ENCODE measurements at places on chromosomes 2 and 18. TPM values are rescaled to one million over a fixed set of nuclear protein-coding genes. Genes with fewer than 3 reads are reported as not detected.
A peak's percentile ranks its signal among the peaks of the same experiment; 100 is the strongest.

REG3A gene
- total RNA-seq: not detected

FKBP7 gene
- 6.6 TPM for total RNA-seq

KCNF1 gene
- not detected for total RNA-seq

REG1A gene
- total RNA-seq: not detected

SLC19A3 gene
- not detected for total RNA-seq

SAG gene
- total RNA-seq: 0.05 TPM

FAHD2A gene
- 32.5 TPM for total RNA-seq

DNA sequence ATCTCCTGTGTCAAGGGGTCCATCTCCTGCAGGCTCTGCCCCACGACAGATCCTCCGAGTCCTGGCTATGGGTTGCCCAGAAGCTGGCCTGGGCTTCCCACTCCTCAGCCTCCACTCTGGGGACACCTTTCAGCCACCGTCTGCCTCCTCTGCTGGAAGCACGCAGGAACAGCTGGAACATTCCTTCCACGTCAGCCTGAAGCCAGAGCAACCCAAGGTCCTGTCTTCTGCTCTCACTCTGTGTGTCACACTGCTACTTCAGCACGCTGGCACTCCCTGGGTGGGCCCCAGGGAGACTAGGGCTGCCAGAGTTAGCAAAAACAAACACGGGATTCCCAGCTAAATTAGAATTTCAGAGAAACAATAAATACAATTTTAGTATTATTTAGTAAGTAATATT, 148.8 kb downstream of the HRH4 start:
- no peak overlapping the region for H3K4me3 ChIP-seq
- H3K27ac ChIP-seq: no peak overlapping the region
- no peaks in the 10 kb centered on the region for H3K4me1 ChIP-seq
- H3K36me3 ChIP-seq: no peaks in the 10 kb centered on the region

DNA sequence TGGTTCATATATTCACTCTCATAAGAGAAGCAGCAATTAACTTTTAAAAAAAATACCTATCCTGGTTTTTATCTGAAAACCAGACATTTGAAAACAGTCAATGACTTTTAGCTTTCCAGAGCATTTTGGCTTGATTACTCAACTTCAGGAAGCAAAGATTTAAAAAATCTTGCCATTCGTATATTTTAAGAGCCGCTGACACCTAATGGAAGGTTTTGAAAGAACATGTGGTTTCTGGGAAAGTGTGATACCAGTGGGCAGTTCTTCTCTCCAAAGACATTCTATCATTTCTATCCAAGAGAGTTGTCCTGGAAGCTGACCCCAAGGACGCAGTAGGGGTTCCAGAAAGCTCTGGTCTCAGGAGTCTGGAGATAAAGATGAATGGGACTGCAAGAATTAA, 234.7 kb downstream of the TTC32 start:
- H3K4me3 ChIP-seq: no peak overlapping the region
- peaks cover 10% of the 10 kb centered on the region for H3K27me3 ChIP-seq
- no peaks in the 10 kb centered on the region for H3K36me3 ChIP-seq
- no peaks in the 10 kb centered on the region for H3K4me1 ChIP-seq
- DNase-seq: no peak
- H3K27ac ChIP-seq: no peak overlapping the region

GRCh38 chr2:23621616-23622015, 236.6 kb downstream of the KLHL29 start:
- H3K36me3 ChIP-seq: no peaks in the 10 kb centered on the region
- H3K27me3 ChIP-seq: no peaks in the 10 kb centered on the region
- no peaks in the 10 kb centered on the region for H3K4me1 ChIP-seq

DNA sequence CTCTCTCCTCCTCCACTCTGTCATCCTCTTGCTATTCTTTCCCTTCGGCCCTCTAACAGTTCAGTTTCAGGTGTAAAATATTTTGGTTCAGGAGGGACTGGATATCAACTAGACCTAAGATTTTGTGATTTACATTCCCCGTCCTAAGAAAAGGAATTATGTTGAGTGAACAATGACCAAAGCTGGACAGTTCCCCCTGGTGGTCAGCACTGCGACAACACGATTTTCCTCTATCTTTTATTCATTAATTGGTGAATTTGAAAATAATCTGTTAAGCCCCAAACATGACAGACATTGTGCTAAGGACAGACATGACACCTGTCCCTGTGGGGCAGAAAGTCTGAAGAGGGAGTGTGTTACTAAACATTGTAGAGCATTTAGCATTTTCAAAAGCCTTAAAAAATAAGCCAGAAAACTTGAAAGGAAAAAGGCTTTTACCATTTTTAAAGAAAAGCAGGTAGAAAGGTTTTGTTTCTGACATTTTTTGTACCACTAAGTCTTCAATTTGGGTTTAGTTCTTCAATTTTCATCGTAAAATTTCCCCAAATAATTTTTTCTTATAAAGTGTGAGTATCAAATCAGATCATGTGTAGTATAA, 28.4 kb upstream of the GTF2A1L start:
- no peaks in the 10 kb centered on the region for H3K36me3 ChIP-seq
- DNase-seq: no peak
- H3K4me1 ChIP-seq: peaks cover 12% of the 10 kb centered on the region
- H3K27me3 ChIP-seq: peaks cover 5% of the 10 kb centered on the region
- H3K4me3 ChIP-seq: no peak overlapping the region

DNA sequence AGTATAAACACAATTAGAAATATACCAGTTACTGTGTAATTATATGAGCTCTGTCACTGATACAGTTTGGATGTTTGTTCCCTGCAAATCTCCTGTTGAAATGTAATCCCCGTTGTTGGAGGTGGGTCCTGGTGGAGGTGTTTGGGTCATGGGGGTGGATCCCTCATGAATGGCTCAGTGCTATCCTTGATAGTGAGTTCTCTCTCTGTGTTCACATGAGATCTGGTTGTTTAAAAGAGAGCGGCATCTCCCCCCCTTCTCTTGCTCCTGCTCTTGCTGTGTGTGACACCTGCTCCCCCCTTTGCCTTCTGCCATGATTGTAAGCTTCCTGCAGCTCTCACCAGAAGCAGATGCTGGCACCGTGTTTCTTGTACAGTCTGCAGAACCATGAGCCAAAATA, 24.1 kb downstream of the MTX2 start:
- H3K27me3 ChIP-seq: no peaks in the 10 kb centered on the region
- H3K36me3 ChIP-seq: peaks cover 3% of the 10 kb centered on the region
- no peak overlapping the region for H3K4me3 ChIP-seq
- DNase-seq: no peak

DNA sequence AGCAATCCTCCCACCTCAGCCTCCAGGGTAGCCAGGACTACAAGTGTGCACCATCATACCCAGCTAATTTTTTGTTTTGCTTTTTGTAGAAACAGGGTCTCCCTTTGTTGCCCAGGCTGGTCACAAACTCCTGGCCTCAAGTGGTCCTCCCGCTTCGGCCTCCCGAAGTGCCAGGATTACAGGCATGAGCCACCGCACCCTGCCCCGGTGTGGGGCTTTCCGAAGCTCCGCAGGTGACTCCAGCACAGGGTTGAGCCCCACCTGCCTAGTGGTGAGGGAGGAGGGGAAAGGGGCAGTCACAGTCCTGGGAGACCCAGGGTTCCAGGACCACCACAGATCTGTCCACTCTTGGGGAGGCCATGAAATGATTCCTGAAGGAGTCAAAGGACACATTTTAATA, 5.2 kb downstream of the PRLH start:
- no peak overlapping the region for H3K27ac ChIP-seq
- H3K4me3 ChIP-seq: no peak overlapping the region
- H3K4me1 ChIP-seq: no peaks in the 10 kb centered on the region
- DNase-seq: no peak
- H3K36me3 ChIP-seq: no peaks in the 10 kb centered on the region

- H3K27ac ChIP-seq: no peak overlapping the region
- no peak for DNase-seq
- no peaks in the 10 kb centered on the region for H3K27me3 ChIP-seq
- H3K36me3 ChIP-seq: no peaks in the 10 kb centered on the region
- H3K4me3 ChIP-seq: no peak overlapping the region
Observed at GRCh38 chr2:182504903-182505302, 78.1 kb upstream of the PDE1A start.

GRCh38 chr2:29239209-29239960, 124.2 kb downstream of the CLIP4 start:
- no peaks in the 10 kb centered on the region for H3K4me1 ChIP-seq
- H3K36me3 ChIP-seq: no peaks in the 10 kb centered on the region
- peaks cover 6% of the 10 kb centered on the region for H3K27me3 ChIP-seq
- no peak overlapping the region for H3K4me3 ChIP-seq
- no peak overlapping the region for H3K27ac ChIP-seq

DNA sequence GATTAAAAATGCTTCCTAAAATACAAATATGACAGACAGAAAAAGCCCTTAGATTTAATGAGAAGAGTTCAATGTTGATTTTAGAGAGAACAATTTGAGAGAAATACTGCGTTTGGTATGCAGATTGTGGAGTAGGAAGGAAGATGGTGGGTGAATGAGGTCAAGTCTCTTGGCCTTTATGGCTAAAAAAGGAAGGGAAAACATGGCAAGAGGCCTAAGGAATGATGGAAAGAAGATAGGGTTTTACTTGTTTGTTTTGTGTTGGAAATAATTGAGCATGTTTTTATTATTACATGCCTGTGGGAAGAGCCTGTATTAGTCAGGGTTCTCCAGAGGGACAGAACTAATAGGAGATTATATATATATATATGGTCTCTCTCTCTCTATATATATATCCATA, 318.1 kb downstream of the TRIB2 start:
- no peaks in the 10 kb centered on the region for H3K27me3 ChIP-seq
- no peaks in the 10 kb centered on the region for H3K36me3 ChIP-seq
- H3K4me1 ChIP-seq: no peaks in the 10 kb centered on the region
- H3K4me3 ChIP-seq: no peak overlapping the region
- no peak for DNase-seq

DNA sequence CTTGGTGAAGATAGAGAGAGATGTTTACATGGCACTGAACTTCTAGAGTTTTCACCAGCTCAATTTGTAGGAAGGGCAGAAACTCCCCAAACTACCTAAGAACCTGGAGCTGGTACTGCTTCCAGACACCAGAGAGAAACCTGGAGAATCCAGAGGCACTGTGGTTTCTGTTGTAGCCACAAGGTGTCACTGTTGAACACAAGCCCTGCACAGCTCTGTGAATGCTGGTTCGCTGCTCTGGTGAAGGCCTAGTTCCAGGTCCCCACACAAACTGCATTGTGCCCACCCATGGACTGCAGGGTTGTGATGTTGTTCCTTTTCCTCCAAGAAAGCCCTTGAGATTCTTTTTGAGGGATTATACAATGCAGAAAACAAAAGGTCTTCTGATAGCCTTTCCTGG, 150.5 kb upstream of the HS6ST1 start:
- no peaks in the 10 kb centered on the region for H3K27me3 ChIP-seq
- no peak for DNase-seq
- H3K36me3 ChIP-seq: peaks cover 31% of the 10 kb centered on the region
- H3K4me3 ChIP-seq: no peak overlapping the region
- peaks cover 20% of the 10 kb centered on the region for H3K4me1 ChIP-seq

DNA sequence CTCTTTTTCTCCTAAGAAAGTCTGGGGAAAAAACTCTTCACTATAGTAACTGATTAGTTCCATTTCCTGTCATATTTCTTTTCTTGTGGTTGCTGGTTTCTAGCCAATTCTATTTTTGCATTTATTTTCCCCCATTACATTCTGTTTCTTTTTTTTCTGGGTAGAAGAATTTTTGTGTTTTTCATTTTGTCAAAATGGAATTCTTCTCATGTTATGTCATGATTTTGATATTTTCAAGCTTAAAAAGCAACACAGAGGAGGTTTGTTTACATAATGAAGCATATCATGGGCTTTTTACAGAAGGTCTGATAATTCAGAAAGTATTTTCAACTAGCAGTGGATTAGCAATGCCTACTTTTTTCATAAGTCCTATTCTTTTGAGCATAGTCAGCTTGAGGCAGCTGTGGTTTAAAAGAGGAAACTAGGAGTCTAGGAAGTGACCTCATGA, 102.0 kb downstream of the MAP2 start:
- H3K4me1 ChIP-seq: peaks cover 12% of the 10 kb centered on the region
- DNase-seq: no peak
- no peaks in the 10 kb centered on the region for H3K36me3 ChIP-seq
- peak overlapping the region; percentile 68 for H3K27ac ChIP-seq

DNA sequence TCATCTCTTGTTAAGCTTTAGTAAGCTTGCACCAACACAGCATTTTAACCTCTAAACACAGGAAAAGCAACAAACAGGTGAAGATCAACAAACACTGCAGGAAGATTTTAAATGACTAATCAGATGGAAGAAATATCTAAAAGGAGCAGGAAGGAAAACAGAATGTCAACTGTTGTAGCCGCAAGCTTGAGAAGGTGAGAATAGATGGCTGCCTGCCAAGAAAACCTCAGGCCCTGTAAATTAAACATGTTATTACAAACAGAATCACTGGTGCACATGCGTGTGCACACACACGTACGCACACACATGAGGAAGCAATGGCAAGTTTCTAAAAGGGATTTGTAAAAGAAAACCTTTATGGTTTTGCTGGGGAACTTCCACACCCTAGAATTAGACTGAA, 257.8 kb upstream of the GALNT5 start:
- no peaks in the 10 kb centered on the region for H3K27me3 ChIP-seq
- H3K36me3 ChIP-seq: no peaks in the 10 kb centered on the region
- no peak overlapping the region for H3K27ac ChIP-seq
- no peaks in the 10 kb centered on the region for H3K4me1 ChIP-seq

- no peak overlapping the region for H3K4me3 ChIP-seq
- no peaks in the 10 kb centered on the region for H3K36me3 ChIP-seq
- no peak for DNase-seq
- H3K27me3 ChIP-seq: no peaks in the 10 kb centered on the region
- H3K4me1 ChIP-seq: no peaks in the 10 kb centered on the region
Observed at GRCh38 chr18:6487968-6488367, 73.3 kb upstream of the L3MBTL4 start.

DNA sequence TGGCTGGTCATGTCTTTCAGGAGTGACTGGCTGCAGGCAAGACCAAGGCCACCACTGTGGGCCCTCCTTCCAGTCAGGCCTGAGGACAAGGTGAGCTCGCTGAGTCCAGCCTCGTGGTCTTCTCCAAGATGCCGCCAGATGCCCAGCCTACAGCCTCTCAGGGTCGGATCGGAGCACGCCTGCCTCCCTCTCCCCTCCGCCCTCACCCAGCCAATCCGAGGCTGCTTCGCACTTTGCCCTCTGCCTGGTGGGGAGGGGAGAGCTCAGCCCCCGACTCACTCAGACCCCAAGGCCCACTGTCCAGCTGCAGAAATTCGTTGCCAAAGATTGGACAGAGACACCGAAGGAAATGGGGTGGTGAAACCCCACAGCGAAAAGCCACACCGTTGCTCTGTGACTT, 33.1 kb downstream of the ATOH8 start:
- no peaks in the 10 kb centered on the region for H3K4me1 ChIP-seq
- H3K36me3 ChIP-seq: no peaks in the 10 kb centered on the region
- H3K4me3 ChIP-seq: no peak overlapping the region
- no peak for DNase-seq
- H3K27me3 ChIP-seq: peaks cover 6% of the 10 kb centered on the region
- H3K27ac ChIP-seq: no peak overlapping the region

DNA sequence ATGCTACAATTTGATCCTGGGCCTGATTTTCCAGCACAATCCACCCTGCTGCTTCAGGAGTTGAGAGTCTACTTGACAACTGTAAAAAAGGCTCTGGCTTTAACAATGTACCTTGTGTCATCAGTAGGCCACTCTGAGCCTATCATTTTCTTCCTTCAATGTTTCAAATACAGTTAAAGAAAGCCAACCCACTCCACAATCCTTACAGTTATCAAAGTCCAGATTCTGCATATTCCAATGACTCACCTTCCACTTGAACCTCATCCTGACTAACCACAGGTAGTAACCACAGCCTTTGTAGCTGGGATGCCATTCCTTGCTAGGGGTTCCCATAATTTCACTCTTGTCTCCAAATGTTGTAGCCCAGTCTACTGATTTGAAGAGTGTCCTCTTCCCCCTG, 35.5 kb upstream of the AQP4 start:
- no peak for DNase-seq
- H3K4me3 ChIP-seq: no peak overlapping the region
- H3K4me1 ChIP-seq: no peaks in the 10 kb centered on the region
- H3K27me3 ChIP-seq: no peaks in the 10 kb centered on the region

Data from activated T-helper 2 cell treated with anti-CD3 and anti-CD28 coated beads, Interferon-gamma antibody, Interleukin-2, Interleukin-4, amounts not matched to agents 10 μg/mL and 5 μg/mL and 100 μg/mL, durations not matched to agents 14 hours and 24 hours and 36 hours (primary cell).